ENCODE measurements at places on chromosomes 12 and 14.

GRCh38 chr12:50514526-50515276 is 9.9 kb downstream of the DIP2B start:
- no peak for DNase-seq

DNA sequence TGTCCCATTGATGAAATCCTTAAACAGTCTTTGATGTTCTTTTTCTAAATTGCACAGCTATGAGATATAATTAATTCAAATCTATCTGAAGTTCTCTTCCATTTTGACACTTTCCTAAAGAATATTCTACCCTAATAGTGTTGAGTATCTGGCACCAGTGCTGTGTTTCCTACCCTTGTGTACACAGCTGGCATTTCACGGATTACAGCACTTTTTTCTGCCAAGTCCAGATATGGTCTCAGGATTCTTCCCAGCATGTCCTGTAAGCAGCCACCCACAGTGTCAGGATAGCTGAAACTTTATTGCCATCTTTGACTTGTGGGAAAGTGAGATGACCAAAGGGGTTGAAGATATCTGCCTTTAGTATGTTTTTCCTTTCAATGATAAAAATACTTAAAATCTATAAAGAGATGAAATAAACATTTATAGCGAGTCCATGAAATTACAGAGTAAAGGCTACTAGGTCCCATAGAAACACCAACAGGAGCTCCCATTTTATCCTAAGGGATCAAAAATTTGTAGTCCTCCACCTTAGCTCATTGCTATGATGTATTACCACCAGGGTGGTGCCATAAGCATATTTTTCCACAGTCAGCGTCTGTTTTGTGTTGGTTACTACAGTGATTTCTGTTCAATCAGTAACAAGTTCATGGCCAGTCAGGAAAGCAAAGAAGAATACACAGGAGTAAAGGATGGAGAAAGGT is 96.7 kb downstream of the TRHDE start:
- DNase-seq = no peak

DNA sequence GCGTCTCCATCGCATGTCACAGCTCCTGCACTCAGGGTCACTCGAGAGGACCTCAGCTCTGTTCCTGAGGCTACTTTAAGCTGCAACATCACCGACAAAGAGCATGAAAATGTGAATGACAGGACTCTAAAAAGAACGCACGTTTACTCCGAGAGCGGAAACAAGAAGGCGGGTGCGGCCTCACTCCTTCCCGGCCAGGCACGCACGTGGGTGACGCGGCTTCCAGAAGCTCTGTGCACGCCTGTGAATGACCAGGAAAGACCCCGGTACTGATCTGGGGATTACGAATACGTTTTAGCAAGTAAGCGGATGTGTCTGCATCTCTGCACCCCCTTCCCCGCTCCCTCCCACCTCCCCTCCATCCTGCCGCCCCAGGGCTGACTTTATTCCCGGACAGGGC is 15.2 kb upstream of the GALNT9 start:
- no peak for DNase-seq

DNA sequence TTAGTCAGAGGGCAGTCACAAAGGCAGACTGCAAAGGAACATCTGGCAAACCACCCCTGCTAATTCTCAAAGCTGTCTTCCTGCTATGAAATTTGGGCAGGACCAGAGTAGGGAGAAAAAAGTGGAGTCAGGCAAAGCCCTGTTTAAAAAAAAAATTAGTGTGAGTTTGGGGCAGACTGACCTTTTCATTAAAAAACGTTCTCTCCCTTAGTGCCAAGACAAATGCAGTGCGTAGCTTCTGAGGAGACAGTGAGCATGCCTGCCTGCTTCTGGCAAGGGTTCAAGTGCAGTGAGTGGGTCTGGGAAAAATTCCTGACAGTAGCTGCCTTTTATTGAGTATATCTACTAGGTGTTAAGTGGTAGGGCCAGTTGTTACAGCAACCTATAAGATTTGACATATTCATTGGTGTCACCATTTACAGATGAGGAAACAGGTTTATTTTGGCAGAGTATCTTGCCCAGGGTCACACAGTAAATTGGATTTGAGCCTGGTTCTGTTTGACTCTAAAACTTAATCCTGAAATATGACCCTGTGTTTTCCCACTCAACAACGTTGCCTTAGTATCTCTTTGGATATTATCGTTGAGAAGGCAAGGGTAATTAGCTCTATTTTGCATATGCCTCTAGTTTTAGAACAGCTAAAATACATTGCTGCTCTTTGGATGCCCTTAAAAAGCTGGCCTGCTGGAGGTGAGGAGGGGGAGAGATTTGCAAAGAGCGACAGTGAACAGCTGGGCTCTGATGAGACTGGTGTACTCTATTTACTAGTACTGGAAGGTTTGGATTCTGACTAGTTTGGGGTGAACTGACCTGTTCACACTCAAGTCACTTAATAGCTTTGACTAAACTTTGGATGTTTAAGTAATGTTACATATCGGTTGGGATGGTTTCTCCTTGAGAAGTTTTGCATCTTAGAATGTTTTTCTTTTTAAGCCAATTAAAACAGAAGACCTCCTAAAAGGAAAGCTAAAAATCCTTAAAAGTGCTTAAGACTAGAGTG is 72.8 kb downstream of the PAPOLA start:
- no peak for DNase-seq

- no peak for DNase-seq
Observed at GRCh38 chr14:91238085-91238484, 6.4 kb downstream of the GPR68 start.

- DNase-seq = peak; percentile 58
Observed at GRCh38 chr12:69240631-69240995, 1.2 kb downstream of the CPSF6 start.

GRCh38 chr12:6282453-6282840 is 28.0 kb upstream of the PLEKHG6 start:
- no peak for DNase-seq

- no peak for DNase-seq
Observed at GRCh38 chr12:124049451-124050094, 76.6 kb downstream of the ZNF664 start.

DNA sequence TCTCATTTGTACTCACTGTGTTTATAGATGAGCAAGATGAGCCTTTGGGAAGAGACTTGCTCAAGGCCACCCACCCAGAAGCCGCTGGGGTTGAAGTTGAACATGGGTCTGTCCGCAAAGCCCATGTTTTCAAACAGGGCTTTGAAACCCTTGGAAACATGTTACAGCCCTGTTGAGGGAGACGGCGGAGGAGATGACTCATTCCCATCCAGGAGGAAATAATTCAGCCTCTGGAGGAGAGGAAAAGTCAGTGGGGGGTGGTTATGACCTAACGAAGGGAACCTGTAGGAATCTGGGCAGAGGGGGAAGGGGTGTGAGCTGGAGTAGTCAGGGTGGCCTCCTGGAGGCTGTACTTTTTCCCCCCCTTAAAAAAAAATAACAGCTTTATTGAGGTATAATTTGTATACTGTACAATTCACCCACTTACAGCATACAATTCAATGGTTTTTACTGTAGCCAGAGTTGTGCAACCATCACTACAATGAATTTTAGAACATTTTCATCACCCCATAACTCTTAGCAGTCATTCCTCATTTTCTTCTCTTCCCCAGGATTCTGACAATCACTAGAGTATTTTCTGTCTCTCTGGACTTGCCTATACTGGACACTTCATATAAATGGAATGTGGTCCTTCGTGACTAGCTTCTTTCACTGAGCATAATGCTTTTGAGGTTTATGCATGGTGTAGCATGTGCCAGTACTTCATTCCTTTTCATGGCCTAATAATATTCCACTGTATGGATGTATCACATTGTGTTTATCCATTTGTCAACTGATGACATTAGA is 1.9 kb upstream of the RIN3 start:
- no peak for DNase-seq

- DNase-seq = no peak
Observed at GRCh38 chr12:89971880-89972279, 263.2 kb upstream of the ATP2B1 start.

DNA sequence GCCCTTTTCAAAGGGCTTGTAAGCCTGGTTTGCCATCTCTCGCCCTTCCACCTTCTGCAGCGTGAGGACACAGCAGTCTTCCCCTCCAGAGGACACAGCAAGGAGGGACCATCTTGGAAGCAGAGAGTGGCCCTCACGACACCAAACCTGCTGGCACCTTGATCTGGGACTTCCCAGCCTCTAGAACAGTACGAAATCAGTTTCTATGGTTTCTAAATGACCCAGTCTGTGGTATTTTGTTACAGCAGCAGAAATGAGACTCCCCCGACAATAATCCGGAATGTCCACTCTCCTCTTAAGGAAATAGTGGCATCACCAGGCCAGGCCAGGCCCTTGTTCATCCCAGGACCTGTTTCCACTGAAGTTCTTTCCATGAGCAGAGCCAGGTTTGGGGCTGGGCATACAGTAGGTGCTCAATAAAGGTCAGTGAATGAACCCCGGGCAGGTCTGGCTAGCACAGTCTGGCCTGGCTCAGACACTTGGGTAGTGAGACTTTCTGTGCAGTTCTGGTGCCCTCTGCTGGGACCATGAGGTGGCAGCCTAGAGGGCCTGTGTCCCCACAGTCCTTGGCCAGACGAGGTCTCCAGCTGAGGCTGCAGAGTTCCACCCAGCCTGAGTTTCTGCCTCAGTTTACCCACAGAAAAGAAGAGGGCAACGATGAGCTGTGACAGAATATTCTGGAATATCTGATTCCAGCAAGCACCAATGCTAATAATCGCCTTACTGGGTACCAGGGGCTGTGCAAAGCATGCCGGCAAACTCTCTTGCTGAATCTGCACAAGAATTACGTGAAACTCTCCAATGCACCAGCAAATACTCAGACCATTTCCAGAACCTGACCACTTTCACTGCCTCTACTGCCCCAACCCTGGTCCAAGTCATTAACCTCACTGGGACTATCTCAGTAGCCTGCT is 14.0 kb downstream of the ABCB9 start:
- peak; percentile 81 for DNase-seq

DNA sequence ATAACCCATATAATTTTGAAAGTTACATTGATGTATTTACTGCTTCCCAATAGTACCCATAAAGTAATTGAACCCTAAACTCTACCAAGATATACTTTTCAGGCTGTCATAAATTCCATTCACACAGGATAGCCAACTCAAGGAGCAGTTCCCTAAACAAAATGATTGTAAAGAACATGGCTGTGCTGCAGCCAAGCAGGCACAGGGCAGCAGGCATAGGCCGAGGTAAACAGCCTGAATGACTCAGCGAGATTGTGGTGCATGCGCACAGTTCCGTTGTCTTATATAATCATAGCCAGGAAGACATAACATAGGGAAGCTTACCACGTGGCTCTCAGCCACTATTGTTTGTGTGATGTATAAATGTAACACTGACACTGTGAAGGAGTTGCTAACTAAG is 344.9 kb downstream of the FSCB start:
- no peak for DNase-seq

DNA sequence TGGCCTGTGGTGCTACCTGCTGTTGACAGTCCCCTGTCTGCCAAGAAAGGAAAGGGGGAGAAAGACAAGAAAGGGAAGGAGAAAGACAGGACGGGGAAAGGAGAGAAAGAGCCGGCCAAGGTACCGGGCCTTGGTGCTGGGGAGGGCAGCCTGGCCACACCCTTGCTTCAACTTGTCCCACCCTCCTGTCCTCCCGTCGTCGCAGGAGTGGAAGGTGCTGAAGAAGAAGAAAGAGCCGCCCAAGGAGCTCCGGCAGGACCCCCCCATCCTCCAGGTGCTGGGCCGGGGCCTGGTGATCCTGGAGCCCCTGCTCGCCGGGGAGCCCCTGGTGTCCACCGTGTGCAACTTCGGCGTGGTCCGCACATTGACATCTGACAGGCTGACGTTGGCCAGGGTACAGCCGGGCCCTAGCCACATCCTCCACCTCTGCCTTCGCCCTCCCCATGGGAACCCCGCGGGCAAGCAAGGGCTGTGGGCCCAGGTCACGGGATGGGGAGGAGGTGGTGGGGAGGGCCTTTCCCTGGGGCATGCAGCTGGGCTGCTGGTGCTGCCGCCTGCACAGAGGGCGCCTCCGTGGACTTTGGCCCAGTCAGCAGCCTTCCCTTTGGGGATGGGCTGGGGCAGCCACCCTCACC is 2.9 kb upstream of the B3GNT4 start:
- DNase-seq = no peak

GRCh38 chr12:80226576-80226975 is 127.2 kb downstream of the OTOGL start:
- DNase-seq = no peak

- DNase-seq = no peak
Observed at GRCh38 chr14:34081101-34081575, 130.3 kb upstream of the EGLN3 start.

- DNase-seq = no peak
Observed at GRCh38 chr14:93720076-93720815, 68.0 kb downstream of the PRIMA1 start.

DNA sequence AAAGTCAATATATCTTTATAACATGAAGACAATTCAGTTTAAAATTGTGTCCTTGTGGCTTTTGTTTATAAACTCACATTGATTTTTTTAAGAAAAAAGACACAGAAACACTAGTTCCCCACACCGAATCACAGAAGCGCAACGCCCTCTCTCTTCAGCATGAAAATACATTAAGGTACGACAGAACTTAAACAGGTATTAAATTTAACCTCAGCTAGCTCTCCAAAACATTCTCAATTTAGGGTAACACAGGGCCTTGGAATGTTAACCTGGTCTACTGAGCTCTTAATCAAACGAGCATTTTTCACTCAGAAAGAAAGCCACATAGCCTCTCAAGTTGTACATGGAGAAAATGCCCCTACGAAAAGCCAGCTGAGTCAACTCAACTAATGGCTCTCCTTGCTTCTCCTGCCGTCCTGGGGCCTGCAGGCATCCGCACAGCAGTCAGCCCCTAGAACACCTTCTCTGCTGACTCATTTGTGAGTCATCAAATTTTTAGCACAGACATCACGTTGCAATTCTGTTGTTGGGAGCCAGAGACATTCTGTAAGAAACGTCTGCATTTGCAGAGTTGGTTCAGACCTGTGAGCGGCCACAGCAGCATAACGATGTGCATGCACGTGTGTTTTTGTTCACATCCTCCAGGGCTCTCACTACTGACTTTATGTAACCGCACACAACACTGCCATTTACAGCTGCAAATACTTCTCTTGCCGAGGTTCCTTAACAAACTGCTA is 141.6 kb downstream of the ITPR2 start:
- DNase-seq = peak; percentile 3

DNA sequence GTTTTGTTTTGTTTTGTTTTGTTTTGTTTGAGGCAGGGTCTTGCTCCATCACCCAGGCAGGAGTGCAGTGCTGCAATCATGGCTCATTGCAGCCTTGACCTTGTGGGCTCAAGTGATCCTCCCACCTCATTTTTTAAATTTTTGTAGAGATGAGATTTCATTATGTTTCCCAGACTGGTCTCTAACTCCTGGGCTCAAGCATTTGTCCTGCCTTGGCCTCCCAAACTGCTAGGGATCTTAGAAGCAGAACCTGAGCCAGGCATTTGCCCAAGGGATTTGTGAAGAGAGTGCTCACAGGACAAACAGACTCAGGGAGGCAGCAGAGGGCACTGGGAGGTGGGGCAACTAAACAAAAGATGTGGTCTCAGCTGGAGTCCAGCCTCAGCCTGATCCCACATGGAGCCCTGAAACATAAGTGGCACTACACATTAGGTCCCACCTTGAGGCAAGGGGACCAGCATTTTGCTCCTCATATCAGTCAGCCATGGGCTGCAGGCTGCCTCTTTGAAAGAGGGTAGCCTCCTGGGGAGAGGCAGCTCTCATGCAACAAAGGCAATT is 86.2 kb upstream of the CMKLR1 start:
- no peak for DNase-seq

- peak; percentile 17 for DNase-seq
Observed at GRCh38 chr12:106910202-106910601, 45.5 kb upstream of the TMEM263 start.

- DNase-seq = no peak
Observed at GRCh38 chr12:128068211-128068610, 198.8 kb upstream of the TMEM132C start.

All from activated CD4-positive, alpha-beta T cell treated with anti-CD3 and anti-CD28 coated beads, Interleukin-2, Interleukin-6, amounts not matched to agents 100 ng/mL and 50 ng/mL, durations not matched to agents 16 hours and 8 hours (primary cell).